ENCODE measurements at places on chromosomes 5 and 9.

GRCh38 chr9:34560599-34561214 is 28.8 kb downstream of the CNTFR start:
- no peak for DNase-seq

DNA sequence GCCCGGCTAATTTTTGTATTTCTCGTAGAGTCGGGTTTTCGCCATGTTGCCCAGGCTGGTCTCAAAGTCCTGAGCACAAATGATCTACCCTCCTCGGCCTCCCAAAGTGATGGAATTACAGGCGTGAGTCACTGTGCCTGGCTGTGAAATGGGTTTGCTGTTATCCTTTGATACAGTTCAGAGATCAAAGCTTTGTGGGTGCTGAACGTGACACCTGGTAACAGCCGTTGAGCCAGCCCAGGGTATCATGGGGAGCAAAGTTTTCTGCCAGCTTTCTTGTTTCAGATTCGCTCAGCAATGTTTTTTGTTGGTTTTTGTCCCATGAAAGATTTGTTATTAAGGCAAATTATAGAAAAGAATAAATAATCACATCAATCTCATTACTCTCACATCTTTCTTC is 68.9 kb upstream of the LPAR1 start:
- DNase-seq, result no peak

GRCh38 chr5:139670369-139671095 is 22.4 kb downstream of the CXXC5 start:
- no peak for DNase-seq

DNA sequence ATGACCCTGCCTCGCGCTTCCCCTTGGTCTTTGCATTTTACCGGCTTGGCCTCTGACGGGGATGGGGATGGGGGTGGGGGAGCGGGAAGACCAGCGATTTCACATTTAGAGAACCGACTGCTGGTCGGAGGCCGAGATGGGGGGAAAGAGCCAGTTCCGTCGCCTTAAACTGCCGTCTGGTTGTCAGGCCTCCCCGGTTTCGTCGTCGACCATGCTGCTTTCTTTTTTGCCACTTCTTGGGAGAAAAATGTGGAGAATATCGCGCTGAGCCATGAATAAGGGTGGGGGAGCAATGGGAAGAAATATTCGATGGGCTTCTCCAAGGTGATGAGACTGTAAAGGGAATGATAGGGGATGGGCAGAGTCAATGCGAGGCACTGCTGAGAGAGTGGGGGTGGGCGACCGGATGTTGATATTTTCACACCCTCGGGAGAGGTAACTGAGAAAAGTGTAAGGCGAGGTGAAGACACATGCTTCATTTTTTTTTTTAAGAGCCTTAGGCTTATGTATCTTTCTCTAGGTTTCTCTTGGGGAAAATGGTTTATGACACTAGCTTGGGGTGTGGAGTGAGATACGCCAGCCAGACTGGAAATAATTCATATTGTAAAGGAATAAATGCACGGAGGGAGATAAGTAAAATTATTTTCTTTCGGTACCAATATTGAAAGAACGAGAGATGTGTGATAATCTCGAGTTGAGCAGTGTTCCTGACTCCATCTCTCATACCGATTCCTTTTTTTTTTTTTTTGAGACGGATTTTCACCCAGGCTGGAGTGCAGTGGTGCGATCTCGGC is 1.1 kb downstream of the KIF2A start:
- DNase-seq, result no peak

- DNase-seq, result no peak
These were observed 58.0 kb downstream of the GDA start for GRCh38 chr9:72207278-72207677.

- peak; percentile 88 for DNase-seq
These were observed 26.9 kb downstream of the ADAM19 start for GRCh38 chr5:157548513-157549282.

DNA sequence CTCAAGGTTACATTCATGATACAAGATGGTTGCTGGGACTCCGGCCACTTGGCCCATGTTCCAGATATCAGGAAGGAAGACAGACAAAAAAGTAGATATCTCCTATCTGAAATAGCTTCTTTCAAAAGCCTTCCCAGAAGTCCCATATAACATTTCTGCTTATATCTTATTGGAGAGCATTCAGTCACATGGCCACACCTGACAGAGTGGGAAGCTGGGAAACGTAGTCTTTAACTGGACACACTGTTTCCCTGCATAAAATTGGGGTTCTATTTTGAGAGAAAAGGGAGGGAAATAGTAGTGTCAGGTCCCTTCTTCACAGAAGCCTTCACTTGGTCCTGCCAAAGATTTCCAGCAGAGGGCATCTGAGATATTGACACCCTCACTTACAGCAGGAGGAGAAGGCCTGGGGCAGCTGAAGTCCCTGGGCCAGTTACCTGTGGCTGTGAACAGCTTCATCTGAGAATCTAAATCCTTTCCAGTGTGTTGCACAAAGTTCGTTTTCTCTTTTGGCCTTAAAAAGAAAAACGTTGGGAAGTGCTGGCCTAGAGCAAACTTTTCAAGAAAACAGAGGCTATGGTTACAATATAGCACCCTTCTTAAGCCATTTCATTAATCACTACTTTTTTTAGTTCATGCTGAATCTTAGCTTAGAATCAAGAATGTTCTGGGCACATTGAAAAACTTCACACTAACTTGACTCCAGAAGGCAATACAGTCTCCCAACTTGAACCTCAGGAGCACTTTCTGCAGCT is 33.5 kb downstream of the SPEF2 start:
- DNase-seq, result no peak

- no peak for DNase-seq
These were observed 23.4 kb upstream of the ARHGAP26 start for GRCh38 chr5:142746532-142747433.

GRCh38 chr5:99315413-99316183 is 386.8 kb upstream of the CHD1 start:
- DNase-seq, result no peak

DNA sequence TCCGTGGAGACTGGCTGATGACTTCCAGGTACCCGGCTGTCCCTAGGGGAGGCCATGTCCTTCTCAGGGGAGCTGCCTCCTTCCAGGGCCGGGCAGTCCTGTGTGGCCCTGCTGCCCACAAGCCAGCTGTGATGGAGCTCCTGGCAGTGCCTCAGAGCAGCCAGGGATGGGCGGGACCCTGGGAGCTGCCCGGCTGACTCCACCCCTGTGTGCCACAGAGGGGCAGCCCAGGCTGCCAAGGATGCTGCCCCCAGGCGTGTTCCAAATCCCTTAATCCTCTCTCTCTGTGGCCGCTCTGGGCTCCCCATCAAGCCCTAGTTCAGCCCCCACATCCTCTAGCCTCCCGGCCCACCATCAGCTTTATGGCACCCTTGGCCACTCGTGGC is 7.0 kb upstream of the SCGB3A1 start:
- no peak for DNase-seq

GRCh38 chr9:127971357-127972235 is 9.2 kb downstream of the EEIG1 start:
- DNase-seq, result no peak

DNA sequence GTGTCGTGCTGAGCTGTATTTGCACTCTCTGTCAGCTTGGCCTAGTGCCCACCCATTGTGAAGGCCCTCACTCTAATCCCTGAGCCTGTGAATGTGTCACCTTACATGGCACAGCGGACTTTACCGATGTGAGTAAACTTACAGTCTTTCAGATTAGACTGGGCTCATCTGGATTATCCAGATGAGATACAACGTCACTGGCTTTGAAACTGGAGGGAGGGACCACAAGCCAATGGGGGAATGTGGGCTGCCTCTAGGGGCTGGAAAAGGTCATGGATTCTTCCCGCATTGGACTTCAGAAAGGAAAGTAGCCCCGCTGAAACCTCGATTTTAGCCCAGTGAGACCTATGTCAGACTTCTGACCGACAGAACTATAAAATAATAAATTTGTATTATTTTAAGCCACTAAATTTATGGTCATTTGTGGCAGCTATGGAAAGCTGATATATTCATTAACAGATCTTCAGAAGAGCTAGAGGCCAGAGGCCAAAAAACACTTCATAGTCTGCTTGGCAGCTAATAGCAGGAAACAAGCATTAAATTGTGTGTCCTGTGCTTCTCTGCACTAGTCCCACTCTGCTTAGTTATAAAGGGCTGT is 139.0 kb upstream of the GAS1 start:
- DNase-seq, result no peak

DNA sequence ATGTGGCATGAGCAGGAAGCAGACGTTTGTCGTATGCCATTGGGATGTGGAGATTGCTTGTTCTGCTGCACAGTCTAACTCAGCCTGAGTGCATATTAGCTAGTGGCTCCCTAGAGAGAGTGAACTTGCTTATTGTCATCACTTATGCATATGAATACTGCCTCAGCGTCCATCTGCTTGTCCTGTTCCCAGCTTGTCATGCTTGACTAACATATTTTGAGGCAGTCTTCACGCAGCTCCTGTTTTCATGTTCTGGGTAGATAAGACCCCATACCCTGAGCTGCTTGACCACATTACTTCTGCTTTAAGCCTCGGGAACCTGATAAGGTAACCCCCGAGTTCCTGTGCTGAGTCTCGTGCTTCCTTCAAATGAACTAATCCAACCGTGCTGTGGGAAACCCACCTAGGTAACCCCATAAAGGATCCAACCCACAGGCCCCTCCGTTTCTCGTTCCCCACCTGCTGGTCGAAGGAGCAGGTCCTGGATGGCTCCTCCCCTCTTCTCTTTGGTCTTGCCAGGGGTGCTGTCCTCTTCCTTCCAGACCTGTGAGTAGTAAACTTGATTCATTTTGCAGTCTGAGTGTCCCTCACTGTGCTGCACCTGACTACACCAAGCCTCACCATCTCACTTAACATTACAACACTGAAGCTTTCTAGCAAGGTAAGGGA is 25.0 kb downstream of the ANKRD33B start:
- no peak for DNase-seq

DNA sequence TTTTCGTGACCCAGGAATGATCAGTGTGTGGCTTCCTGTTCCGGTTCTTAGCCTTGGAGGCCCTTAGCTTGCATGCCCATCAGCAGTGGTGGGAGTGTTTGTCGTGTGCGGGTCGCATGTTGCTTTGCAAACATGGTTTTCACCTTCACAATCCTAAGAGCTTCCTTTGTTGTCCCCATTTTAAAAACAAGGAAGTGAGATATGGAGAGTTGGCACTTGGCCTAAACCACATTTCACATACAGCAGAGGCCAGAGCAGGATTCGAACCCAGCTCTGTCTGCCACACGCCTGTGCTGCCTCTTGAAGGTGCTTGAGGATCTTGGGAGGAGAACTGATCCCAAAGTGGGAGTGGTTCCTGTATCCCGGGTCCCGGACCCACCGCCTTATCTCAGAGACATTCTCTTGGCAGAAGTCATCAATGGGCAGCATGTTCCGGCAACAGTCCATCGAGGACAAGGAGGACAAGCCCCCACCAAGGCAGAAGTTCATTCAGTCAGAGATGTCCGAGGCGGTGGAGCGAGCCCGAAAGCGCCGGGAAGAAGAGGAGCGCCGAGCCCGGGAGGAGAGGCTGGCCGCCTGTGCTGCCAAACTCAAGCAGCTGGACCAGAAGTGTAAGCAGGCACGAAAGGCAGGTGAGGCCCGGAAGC is 38.2 kb upstream of the POMT1 start:
- no peak for DNase-seq

DNA sequence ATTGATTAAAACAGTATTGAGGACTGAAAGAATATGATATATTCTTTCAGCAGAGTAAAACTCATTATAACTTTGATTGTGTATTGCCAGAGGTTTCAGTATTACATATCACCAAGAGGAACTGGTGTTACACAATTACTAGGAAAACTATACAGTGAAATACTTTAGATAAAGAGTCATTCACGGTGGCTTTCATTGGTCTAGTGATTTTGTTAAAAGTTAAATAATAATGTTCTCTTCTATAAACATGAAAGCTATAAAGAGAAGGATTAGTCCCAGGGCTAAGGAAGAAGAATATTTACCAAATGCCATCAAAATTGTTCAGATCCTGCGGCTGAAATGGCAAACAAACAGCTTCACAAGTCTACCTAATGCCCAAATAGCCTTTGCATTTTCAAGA is 306.2 kb downstream of the SEMA5A start:
- DNase-seq, result no peak

DNA sequence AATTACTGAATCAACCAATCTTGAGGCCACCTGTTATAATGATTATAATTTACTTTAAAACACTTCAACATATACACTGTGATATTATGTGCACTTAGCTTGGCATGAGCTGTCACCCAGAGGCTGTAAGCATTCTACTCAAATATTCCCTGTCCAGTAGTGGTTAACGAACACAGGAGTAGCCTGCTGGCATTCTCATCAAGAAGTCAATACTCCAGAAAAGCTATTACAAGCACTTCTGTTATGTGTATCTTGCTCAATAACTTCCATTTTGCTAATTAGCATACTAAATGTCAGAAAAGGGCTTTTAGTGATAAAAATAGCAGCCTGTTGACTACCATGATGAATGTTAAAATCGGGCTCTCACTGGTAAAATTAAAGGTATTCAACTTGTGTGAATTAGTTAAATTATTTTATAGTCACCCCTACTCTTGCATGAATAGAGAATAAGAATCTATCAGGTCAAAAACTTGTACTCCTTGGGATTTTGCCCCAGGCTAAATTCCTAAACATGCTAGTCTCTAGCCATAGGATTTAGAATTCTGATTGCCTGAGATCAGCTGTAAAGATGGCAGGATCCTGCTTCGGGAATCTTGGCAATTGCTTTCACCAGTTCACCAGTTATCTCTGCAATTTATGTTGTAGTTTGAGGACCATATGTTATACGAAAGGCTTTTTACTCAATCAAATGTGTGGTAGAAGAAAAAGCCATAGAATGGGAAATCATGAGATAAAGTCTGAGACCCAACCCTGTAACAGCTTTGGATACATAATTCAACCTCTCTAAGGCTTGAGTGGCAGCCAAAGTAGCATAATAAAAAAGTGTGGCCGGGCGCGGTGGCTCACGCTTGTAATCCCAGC is 43.4 kb upstream of the PAM start:
- no peak for DNase-seq

DNA sequence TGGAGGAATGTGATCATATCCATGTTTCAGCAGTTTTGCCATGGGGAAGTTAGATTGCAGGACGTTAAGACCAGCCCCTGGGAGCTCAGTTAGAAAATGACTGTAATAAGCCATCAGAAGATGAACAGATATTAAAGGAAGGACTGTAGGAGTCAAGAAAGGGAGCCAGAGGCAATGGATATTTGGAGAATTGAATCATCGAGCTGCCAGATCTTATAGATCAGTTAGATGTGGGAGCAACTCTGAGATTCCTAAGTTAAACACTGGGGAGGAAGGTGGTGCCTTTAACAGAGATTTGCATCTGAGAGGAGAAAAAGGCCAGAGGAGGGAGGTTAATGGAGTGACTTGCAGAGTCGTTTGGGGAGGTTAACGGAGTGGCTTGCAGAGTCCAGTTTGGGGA is 96.4 kb downstream of the ADCY2 start:
- DNase-seq, result no peak

Data from AG04449 (cell line).